Stomach (tissue), 19 donors: ENCODE measurements at places on chromosomes 5 and 9. TPM values are rescaled to one million over a fixed set of nuclear protein-coding genes. Genes with fewer than 3 reads are reported as not detected.

DNA sequence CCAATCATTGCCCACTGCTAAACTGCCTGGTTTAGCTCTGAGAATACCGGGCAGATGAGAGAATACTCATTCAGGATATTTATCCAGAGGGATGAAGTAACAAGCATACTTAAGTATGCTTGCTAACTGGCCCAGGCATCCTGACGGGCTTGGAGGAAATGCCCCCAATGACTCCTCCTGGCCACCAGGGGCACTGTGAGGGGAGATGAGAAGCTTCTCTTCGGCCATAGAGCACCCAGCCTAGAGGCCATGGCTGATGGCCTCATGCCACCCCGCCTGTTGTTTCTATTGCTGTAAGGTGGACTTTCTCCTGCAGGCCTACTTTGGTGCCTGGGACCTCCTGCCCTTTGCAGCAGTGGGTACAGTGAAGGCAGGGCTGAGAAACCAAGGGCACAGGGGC, 134.5 kb upstream of the FSTL4 start:
- DNase-seq = no peak

GRCh38 chr5:132540764-132541163, 2.6 kb downstream of the IL5 start:
- DNase-seq = no peak

The AGPAT2 gene
- 111 TPM for total RNA-seq

GRCh38 chr5:117488976-117489500, 914.4 kb upstream of the SEMA6A start:
- no peak for DNase-seq

- DNase-seq = peak; percentile 60
Measured at GRCh38 chr9:77997611-77998284, 33.9 kb downstream of the GNAQ start.

- DNase-seq = no peak
Measured at GRCh38 chr9:134278974-134279640, 47.1 kb upstream of the RXRA start.

The POLR3G gene
- not detected for total RNA-seq

GRCh38 chr9:110672873-110673510, 4.4 kb downstream of the MUSK start:
- DNase-seq = no peak

GRCh38 chr5:73189871-73190376, 16.9 kb downstream of the TMEM174 start:
- DNase-seq = no peak

- DNase-seq = no peak
Measured at GRCh38 chr5:113062869-113063508, 86.4 kb downstream of the DCP2 start.

DNA sequence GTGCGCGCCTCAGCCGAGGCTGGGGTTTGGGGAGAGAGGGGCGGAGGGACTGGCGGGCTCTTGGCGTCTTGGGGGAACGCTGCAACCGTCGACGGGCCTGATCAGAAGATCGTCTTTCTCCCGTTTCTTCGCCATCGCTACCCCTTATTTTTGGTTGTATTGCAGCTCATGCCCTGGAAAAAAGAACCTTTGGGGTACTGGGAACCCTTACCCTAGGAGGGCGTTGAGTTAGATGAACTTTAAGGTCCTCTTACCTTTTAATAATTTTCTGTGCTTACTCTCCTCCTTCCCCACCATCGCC, 719 bp downstream of the PAIP2 start:
- DNase-seq = no peak

The FOXD4L4 gene
- total RNA-seq = not detected

GRCh38 chr5:76755779-76756637, 40.1 kb downstream of the F2R start:
- no peak for DNase-seq

The ICE1 gene
- total RNA-seq = 44.1 TPM

The SCAI gene
- total RNA-seq = 11.7 TPM

DNA sequence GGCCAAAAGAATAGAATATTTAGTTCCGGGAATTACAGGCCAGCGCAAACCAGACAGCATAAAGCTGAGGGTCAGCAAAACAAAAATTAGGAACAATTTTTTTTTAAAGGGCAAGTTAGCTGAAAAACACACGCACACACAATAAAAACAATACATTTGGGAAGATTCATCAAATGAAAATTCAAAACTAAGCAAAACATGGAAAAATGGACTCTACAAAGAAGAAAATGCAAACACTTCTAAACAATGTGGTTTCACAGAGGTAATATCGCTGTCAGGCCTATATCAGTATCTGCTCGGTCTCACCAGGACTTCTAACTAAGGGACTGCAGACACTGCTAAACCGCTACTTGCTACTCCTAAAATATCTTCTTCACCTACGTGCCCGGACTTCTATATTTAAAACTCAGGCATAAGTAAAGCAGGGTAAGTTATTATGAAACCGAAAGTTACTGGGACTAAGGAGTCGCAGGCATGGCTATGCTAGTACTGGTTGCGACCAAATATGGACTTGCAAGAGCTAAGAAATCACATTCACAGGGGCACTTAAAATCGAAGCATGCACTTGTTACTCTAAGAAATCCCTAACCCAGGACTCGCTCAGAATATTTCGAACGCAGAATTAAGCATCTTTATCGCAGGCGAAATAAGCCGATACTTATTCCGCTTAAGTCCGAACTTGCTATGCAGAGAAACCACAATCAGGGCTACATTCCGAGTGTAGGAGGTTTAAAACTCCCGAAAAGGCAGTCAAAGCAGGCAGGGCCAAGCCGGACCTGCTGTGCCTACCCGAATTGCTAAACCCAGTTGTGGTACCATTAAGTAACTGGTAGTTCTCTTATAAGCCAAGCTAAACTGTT, 2.3 kb downstream of the ANXA2R start:
- no peak for DNase-seq

DNA sequence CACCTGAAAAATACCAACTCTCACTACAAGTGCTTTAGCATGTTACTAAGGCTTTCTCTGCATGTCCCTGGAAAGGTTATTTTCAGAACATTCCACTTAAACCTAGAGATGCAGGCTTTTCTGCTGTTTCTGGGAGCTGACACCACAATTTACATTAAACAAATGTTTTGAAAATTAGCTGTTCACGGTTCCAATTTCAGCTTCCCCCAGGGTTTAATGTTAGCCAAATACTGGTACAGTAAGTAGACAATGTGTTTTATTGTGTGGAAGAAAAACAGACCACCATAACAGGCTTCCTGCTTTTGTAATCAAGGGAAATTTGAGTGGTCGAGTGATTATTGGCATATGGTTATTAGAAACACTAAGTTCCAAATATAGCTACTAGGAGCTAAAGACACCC, 32.0 kb downstream of the MACROH2A1 start:
- DNase-seq = peak; percentile 40

DNA sequence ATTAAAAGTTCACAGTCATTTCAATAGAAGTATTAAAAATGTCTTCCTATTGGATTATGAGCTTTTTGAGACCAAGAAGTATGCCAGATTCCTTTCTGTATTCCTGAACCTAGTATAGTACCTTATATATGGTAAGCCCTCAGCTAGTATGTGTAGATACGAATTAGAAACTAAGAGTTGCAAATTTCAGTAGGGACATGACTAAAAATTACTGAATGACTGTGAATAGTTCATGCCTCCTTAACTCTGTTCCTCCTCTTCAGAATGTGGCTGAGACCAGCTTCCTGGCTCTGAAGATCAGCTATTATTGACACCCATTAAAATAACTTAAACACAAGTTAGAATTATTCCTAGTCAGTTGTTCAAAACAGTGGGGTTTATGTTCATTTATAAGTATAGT, 19.7 kb downstream of the KDM3B start:
- no peak for DNase-seq

- no peak for DNase-seq
Measured at GRCh38 chr5:132506094-132506692, 15.6 kb upstream of the IRF1 start.

- DNase-seq = peak; percentile 23
Measured at GRCh38 chr9:3823842-3824475, 298.2 kb upstream of the RFX3 start.

GRCh38 chr9:137041124-137041523, 4.9 kb downstream of the NPDC1 start:
- no peak for DNase-seq

The RARS1 gene
- 36.2 TPM for total RNA-seq

- no peak for DNase-seq
Measured at GRCh38 chr5:145160679-145161078, 674.5 kb downstream of the PRELID2 start.

GRCh38 chr5:107265193-107265592, 405.5 kb downstream of the EFNA5 start:
- DNase-seq = no peak

The MCTP1 gene
- total RNA-seq = 1.8 TPM

DNA sequence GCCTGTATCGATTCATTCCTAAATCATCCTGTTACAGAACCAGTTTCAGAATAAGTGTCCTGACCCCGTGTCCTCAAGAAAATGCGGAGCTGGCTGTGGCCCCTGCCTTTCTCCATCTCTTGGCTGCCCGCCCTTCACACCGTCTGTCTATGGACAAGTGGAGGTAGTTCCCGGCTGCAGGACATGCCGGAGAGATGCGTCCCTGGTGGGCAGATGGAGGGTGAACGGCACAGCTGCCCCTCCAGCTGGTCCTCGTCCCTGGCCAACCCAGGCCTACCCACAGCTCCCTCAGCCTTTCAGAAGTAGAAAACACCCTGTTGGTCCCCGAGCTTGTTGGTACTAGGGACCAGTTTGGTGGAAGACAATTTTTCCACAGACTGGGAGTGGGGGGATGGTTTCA, 14.8 kb upstream of the EXOC3 start:
- DNase-seq = peak; percentile 21

The C8G gene
- total RNA-seq = not detected

The PDGFRB gene
- 65.5 TPM for total RNA-seq

DNA sequence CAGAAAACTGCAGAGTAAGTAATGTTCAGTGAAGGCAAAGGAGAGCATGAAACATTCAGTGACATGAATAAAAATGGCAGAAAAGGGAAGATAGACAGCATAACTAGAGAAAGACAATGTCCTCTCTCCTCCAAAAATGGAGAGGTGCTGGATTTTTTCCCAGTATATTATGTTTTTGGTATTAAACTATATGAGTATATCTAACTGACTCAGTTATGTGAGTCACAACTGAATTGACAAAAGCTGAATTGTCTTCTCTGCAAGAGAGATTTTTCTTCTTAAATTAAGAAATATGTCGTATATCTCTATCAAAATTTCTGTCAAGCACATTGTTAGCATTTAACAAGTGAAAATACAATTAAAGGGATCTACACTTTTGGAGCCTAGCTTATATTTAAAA, 375.1 kb downstream of the CHSY3 start:
- DNase-seq = no peak

The IRX1 gene
- not detected for total RNA-seq

GRCh38 chr5:8949908-8950307, 596.0 kb downstream of the SEMA5A start:
- DNase-seq = no peak

The GNPDA1 gene
- 5.8 TPM for total RNA-seq

The CYLC2 gene
- not detected for total RNA-seq
